ENCODE measurements at places on chromosomes 4 and X.
A peak's percentile ranks its signal among the peaks of the same experiment; 100 is the strongest.

- peak; percentile 50 for DNase-seq
These were observed 5.5 kb downstream of the NEUROG2 start for GRCh38 chr4:112510291-112511092.

GRCh38 chr4:59518005-59518823 lies 1681.9 kb upstream of the ADGRL3 start:
- DNase-seq, result no peak

GRCh38 chrX:108090491-108091263 lies 665 bp downstream of the PSMD10 start:
- no peak for DNase-seq

DNA sequence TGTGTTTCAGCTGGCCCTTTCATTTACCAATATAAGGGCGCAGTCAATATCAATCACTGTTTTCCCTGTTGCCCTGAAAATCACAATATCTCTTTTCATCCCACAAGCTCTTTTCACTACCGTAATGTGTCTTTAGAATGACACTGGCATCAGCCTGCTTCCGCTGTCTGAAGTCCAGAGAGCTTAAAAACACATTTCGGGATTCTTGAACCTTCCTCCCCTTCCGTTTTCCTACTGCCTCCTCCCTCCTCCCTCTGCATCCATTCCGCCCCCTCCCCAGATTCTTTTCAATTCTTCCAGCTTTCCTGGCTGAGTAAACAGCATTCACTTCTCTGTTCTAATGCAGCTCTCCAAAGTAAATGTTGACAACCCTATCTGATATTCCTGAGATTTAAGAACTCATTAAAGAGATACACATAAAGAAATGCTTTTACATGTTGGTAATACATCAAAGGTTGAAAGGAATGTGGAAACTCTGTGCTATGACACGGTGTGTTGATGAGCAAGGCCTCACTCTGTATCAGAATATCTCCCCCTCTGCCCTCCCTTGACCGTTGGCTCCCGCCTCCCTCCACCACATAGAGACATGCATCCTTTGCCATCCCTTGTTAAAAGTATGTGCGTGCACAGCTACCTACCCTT lies 83.5 kb upstream of the SPRY1 start:
- DNase-seq, result no peak

DNA sequence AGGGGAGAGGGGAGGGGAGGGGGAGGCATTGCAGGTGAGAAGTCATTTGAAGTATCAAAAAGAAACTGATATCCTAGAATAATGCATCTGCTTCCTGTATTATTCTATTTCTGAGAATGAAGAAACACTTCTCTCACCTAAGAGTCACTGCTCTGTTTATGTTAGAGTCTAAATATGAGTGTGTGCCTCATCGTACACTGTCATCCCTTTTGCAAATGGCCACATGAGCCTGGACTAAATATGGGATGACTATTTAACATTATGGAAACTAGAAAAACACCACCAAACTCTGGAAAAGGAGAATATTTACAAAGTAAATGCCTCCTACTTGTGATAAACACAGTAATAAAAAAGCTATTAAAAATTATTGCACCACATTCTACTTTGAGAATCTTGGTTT lies 146.4 kb upstream of the NOCT start:
- DNase-seq, result no peak
